T1000 (cell line): ENCODE measurements at places on chromosomes 1 and 21.

DNA sequence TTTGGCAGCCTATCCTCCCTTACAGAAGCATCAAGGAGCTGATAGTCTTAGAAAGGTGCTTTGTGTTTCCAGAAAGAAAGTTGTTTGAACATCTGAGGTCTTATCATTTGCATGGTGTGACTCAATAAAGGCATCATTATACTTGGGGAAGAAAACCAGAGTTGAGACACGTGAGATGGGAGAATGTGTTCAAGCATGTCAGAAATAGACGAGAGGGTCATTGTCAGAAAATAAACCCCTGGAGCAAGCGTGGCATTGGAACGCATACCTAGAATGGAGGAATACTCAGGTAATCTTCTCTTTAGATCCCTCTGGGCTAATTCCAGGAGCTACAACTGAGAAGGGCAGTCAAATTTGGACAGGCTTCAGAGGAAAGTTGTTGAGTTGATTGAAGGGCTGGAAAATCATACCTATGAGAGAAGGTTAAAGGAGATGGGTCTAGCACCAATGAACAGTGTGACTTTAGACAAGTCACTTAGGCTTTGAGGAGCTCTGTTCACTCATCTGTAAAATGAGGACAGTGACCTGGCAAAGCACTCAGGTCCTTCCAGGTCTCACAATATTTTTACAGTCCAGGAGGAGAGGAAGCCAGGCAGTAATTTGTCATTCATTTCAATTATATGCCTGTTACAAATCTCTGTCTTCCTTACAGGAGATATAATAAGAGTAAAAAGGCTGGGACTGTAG, 101.3 kb upstream of the C1orf21 start:
- no peak for DNase-seq

- no peak for DNase-seq
Measured at GRCh38 chr1:3654549-3655281, 2.4 kb downstream of the TP73 start.

DNA sequence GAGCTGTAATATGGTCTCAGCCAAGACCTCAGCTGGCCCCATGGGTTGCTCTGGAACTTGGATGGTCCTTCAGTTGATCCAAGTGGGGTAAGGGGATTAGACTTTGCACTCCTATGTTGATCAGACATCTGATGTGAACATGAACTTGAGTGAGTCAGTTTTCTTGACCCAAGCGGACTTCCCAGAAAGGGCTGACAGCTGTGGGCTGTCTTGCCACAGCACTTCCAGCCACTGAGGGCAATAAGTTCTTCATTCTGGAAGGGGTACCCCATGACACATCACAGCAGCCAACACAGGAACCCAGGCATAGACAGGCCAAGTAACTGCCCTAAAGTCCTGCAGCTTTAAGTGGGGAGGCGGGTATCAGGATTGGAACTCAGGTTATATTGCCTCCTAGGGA, 93.9 kb upstream of the USP24 start:
- DNase-seq: no peak

DNA sequence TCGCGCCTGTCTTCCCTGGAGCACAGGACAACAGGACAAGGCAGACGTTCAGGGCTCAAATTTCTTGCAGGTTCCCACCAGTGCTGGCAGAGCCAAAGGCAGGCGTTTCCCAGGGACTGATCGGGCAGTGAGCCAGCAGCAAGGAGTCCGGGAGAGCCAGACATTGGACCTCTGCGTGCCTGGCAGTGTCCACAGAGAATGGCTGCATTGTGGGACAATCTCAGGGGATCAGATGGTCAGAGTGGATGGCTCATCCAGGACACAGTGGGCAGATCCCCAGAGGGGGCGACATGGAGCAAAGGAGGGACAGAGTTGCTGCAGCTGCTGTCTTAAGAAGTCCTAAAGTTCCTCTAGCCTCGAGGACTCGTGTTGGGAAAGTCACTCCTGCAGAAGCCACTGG, 4.6 kb downstream of the TMEM63A start:
- no peak for DNase-seq

GRCh38 chr21:42653231-42654061, at the start of gene PDE9A:
PDE9A (plus strand) TSS chr21:42653621; CDS start chr21:42653815, 194 bp downstream.
- DNase-seq: no peak

GRCh38 chr21:25515484-25516405, 91.5 kb downstream of the MRPL39 start:
- DNase-seq: no peak

GRCh38 chr1:3207217-3207848, 138.3 kb downstream of the PRDM16 start:
- no peak for DNase-seq

GRCh38 chr1:38178216-38178615, 131.6 kb upstream of the POU3F1 start:
- no peak for DNase-seq
